Sigmoid colon (tissue), 7 donors: ENCODE measurements at places on chromosomes 7 and 10. TPM values are rescaled to one million over a fixed set of nuclear protein-coding genes. Genes with fewer than 3 reads are reported as not detected.

- no peak for DNase-seq
Measured at GRCh38 chr10:79493806-79494205, 18.5 kb upstream of the EIF5AL1 start.

DNA sequence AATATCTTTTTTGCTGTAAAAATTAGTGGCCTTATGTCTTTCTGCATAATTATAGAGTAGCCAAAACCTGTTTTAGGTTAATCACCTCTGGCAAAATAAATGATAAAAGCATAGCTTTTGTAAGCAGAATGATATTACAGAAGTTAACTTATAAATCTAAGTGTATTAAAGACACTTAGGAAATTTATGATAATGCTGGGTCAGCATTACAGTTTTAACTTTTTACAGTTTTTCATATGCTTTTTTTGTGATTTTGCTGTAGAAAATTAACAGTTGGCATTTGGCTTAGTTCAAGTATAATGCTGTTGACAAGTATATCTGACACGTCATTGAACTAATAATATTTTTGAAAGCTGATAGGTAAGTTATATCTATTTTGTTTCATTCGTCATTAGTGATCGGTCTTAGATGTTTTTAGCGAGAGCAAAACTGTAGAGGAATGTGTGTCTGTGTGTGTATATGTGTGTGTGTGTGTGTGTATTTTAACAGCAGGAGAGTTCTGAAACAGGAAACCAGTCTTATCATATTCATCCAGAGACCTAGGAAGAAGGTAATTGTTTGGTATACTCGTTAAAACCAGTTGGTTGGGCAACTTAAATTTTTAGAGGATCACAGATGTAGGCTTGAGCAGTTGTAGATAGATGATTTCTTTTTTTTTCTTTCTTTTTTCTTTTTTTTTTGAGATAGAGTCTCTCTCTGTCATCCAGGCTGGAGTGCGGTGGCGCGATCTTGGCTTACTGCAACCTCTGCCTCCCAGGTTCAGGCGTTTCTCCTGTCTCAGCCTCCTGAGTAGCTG is 15.4 kb downstream of the PTEN start:
- DNase-seq, result no peak

DNA sequence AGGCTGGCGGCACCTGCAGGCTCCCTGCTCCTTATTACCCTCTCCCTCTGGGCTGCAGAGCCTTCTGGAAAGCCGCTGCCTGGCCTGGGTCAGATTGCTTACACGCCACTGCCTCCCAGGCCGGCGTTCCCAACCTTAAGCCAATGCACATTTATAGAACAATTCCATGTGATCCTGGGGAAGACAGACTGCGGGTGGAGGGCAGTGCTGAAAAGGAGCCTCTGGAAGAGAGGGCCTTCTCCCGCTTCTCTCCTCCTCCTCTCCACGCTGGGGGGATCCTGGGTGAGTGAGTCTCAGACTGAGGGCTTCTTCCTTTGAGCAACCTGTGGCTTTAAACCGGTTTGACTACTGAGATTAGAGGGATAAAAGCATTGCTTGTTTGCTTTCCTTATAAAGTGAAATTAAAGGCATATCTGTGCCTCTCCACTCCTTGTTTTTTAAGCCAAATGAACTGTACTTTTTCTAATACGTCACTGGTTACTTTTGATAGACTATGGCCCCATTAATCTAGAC is 5.5 kb downstream of the TACC2 start:
- DNase-seq, result peak; percentile 92

DNA sequence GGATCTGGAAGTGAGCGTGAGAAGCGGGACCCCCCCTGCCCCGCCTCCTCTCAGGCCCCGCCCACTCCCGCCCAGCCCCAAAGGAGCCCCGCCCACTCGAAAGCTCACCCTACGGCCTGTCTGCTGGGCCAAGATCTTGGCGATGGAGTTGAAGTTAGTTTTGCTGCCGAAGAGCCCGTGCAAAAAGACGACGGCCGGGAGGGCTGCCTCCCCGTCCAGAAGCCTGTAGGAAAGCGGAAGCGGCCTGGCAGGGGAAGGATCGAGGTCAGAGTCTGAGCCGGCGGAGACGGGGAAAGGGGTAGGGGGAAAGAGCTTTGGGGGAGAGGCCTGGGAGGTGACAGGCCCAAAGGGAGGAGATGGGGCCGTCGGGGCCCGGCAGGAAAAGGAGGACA is 386 bp downstream of the ABHD11 start:
- DNase-seq, result peak; percentile 83

- peak; percentile 92 for DNase-seq
Measured at GRCh38 chr7:76069238-76069638, 21.3 kb downstream of the MDH2 start.

DNA sequence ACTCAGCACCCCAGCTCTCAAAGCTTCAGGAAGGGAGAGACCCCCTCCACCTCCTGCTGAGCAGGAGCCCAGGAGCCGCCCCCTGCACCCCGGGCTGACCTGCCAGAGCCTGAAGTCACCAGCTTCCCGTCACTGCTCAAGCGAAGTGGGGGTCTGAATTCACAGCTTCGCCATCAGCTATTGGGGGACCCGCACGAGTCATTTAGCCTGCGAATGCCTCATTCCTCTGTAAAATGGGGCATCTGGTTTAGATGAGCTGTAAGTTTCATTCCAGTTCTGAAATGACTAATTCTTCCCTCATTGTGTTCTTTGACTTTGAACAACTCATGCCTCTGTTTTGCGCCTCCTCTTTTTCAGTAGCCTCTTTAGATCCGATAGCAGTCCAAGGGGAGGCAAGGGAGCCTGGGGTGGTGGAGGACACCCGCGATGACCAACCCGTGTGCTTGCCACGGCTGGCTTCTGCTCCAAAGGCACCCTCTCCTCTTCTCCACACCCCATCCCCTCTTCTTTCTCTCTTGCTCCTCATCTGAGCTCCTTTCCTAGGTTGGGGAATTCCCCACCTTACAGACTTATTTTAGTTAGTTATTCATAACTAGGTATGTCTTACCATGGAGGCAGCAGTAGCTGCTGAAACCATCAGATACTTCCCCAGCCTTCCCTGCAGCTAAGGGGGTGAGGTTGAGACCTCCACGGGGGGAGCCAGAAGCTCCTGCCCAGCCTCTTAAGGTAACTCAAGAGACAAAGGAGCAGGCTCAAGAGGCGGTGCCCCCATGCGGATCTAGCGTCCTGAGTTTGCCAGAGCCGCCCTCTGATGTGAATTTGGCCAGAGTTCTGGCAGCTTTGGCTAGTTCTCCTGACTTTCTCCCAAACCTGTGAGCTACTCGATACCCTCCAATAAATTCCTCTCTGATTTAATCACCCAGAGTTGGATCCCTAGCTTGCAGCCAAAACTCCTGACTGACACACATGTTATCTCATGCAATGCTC is 47.7 kb downstream of the RBM17 start:
- peak; percentile 48 for DNase-seq

- no peak for DNase-seq
Measured at GRCh38 chr10:122557516-122557915, 3.0 kb upstream of the DMBT1 start.

- no peak for DNase-seq
Measured at GRCh38 chr7:111067251-111067650, 23.7 kb upstream of the LRRN3 start.

DNA sequence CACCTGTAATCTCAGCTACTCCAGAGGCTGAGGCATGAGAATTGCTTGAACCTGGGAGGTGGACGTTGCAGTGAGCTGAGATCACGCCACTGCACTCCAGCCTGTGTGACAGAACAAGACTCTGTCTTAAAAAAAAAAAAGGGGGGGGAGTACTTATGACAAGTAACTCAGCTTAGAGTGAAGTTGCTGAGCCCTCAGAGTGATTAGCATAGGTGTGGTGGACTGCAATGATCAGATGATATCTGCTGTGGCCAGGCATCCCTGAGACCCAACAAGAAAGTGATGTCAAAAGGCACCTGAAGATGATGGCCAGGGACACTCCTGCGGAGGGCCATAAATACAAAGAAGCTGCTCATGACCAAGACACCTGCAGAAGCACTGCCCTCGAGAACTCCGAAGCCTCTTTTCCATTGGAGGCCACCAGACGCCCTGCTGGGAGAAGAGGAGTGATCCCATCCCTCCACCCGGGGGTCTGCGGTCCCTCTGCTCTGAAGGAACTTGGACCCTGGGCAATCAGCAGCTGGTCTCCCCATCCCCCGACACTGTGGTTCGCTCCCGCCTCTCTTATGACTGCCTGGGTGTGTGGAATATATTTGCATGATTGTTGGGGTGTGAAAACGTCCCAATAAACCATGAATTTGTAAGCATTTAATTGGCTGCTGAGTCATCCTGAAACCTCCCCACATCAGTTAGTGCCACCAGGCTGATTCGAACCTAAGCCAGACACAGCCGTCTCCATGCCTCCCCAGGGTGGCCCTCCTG is 46.0 kb downstream of the RASGEF1A start:
- no peak for DNase-seq

DNA sequence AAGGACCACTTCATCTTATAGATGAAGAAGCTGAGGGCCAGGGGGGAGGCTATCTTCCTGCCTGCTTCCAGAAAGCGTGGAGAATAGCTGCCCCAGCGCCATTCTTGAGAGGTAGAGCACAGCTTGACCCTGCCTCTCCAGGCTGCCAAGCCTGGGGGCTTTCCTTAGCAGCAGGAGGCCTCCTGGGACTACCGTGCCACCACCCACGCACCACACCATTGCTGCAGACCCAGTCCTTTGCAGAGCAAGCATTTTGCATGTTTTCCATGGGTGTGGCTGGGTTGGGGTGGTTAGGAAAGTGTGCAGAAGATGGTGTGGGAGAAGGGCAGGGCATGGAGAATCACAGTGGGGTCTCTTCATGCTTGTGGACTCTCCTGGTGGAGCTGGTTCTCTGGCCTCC is 64.9 kb downstream of the TBXAS1 start:
- DNase-seq, result no peak

DNA sequence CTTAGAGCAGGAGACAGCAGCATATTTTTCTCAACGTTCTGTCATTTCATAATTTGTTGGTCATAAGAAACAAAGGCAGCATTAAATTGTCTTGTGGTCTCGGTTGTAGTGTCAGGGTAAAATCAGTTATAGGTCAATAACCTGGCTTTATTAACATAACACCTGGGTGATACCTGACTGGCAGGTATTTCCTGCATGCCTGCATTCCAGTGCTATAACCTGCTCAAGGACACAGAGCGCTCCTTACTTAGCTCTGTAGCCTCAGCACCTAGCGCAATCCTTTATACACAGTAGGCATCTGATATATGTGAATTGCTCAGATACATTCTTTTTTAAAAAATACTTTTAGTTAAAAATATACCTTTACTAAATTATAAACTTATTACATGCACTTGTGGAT is 38.9 kb upstream of the PRKG1 start:
- DNase-seq, result no peak

- DNase-seq, result peak; percentile 94
Measured at GRCh38 chr10:102729029-102730026, 14.4 kb upstream of the WBP1L start.

DNA sequence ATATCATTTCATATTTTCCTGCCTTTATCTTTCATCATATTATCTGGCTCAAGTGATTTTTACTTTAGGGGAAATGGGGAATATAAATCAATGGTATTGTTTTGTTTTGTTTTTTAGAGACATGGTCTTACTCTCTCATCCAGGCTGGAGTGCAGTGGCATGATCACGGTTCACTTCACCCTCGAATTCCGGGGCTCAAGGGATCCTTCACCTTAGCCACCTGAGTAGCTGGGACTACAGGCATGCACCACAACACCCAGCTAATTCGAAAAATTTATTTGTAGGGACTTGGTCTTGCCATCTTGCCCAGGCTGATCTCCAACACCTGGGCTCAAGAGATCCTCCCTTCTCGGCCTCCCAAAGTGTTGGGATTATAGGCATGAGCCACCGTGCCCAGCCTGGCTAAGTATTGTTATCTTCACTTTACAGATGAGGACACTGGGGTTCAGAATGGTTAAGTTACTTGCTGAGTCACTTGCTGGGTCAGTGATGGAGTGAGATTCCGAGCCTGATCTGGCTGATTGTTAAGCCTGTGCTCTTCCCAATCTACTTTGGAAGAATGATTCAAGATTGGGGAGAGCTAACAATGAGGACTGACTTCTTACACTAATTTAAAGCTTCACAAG is 3.7 kb upstream of the SLC16A9 start:
- no peak for DNase-seq

- no peak for DNase-seq
Measured at GRCh38 chr10:91511549-91512330, 101.6 kb downstream of the HECTD2 start.

GRCh38 chr7:38321515-38321944 is 48.1 kb upstream of the TARP start:
- no peak for DNase-seq

GRCh38 chr10:45040921-45041542 is 40.3 kb downstream of the ZNF22 start:
- no peak for DNase-seq

- no peak for DNase-seq
Measured at GRCh38 chr7:136074843-136075242, 97.7 kb upstream of the MTPN start.

GRCh38 chr10:71399946-71400345 is 3.2 kb downstream of the CDH23 start:
- no peak for DNase-seq

DNA sequence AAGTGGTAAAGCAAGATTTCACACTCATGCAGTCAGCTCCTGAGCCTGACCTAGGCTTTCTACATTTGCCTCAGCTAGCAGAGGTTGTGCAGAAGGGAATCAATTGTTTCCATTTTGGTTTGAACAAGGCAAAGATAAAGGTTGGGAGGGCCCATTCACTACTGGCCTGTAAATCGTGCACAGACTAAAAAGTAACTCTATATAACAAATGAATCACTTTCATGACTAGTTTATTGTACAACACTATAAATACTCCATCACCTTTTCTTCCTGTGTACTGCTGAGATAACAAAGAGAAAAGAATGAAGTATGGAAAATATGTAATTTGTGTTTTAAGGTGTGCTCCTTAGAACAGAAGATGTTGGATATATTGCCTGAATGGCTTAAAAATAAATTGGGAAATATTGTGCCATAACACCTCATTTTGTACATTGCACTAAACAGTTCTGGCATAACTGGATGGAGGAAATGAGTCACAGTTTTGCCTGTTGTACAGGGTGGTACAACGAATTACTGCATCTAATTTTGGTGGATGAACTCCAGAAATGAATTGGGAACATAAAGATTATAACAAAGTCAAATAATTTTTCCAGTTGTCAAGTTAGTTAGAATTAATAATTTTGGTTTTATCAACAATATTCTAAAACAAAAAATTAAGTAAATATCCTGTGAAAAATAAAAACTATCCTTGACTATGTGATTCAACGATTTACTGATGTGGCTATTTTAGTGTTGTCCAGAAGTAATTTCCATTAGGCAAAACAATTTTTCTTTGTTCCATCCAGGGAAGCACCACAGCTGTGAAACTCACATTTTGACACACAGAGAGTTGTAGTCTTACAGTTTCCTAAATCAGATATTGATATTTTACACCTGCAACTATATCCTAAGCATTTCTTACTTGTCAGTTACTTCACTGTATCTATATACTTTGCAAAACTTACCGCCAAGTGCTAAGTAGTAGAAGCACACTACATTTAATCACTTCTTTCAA is 18.0 kb downstream of the SEMA3C start:
- DNase-seq, result no peak

The SLC35G1 gene
- 6.2 TPM for polyA plus RNA-seq

The STAG3 gene
- 0.92 TPM for polyA plus RNA-seq

The ANKRD16 gene
- 6.1 TPM for polyA plus RNA-seq

The SPDYE2B gene
- not detected for polyA plus RNA-seq

The WIPF3 gene
- 0.71 TPM for polyA plus RNA-seq

The INA gene
- polyA plus RNA-seq, result 2.0 TPM

The IRF5 gene
- polyA plus RNA-seq, result 11.3 TPM

The FRAT1 gene
- polyA plus RNA-seq, result 3.0 TPM
